NCI-H187 (cell line): ENCODE measurements at places on chromosomes 13 and 19.

DNA sequence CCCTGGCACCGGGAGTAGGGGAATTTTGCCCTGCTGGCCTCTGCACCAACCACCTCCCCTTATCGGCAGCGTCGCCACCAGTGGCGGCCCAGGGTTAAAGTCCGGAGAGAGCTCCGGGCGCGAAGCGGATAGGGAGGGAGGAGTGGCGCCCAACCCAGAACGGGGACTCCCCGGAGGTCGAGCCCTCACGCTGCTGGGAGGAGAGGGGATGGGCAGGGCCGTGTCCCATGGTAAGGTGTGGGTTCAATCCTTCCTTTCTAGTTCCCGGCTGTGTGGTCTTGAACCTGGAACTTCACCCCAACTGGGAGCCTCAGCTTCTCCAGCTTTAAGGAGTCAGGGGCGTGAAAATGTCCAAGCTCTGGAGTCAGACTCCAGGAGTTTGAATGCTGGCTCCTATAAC, 23.3 kb upstream of the BCL3 start:
- DNase-seq: no peak

DNA sequence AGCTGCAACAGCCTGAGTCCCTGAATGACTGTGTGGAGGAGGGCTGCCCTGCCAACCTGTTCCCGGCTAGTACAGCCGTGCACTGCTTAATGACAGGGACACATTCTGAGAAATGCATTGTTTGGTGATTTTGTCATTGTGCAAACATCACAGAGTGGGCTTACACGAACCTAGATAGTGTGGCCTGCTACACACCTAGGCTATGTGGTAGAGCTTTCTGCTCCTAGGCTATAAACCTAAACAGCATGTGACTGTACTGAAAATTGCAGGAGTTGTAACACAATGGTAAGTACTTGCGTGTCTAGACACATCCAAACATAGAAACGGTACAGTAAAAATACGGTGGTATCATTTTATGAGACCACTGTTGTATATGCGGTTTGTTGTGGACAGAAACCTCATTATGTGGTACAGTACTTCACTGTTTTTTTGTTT, 35.0 kb downstream of the VASP start:
- no peak for DNase-seq

DNA sequence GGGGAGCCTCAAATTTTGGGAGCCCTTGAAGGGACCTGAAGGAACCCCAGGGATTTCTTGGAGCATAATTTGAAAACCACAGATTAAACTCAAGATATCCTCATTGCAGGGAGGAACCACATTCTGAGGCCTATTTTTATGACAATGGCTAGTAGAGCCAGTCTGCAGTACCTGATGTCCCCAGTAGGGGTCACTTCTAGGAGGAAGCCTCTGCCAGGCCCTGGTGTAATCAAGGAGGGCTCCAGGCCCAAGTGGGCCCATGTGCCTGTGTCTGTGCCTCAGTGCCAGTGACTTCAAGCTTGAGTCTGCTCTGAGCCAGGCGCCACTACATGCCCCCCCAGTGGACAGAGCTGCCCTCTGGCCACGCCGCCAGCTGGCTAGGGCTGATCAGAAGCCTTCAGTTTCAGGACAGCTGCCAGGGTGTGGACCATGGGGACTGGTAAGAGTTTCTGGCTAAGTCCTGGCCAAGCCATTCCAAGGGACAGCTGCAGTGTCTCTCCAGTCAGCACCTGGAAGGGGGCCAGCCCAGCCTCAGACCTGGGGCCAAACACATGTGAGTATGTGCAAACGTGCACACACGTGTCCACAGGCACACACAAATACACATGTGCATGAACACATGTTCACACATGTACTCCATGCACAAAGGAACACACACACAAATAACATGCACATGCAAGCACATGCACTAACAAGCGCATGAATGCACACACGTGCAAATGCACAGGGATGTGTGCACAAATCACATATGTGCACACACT, 20.5 kb upstream of the SLC7A10 start:
- no peak for DNase-seq

DNA sequence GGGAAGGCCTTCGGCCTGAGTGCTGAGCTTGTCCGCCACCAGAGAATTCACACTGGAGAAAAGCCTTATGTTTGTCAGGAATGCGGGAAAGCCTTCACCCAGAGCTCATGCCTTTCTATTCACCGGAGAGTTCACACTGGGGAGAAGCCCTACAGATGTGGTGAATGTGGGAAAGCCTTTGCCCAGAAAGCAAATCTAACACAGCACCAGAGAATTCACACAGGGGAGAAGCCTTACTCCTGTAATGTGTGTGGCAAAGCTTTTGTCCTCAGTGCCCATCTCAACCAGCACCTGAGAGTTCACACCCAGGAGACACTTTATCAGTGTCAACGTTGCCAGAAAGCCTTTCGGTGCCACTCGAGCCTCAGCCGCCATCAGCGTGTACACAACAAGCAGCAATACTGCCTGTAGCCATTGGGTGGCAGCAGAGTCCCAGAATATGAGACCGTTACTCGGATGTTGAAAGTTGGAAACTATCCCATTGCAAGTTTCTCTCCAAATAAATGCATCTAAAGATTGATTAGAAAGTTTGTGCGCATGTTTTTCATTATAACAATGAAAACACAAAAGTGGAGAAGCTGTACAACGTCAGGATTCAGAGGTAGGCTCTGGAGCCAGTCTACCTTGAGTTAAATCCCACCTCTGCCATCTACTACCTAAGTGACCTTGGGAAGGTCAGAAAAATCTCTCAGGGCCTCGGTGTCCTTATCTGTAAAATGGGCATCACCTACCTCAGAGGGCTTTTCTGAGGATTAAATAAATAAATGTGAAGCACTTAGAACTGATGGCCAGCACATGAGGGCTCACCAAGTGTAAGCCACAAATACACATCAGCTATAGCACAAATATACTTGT, 21.1 kb downstream of the ZNF473 start:
- peak; percentile 19 for DNase-seq

- no peak for DNase-seq
These were observed 8.3 kb upstream of the SHISA7 start for GRCh38 chr19:55451163-55451964.

DNA sequence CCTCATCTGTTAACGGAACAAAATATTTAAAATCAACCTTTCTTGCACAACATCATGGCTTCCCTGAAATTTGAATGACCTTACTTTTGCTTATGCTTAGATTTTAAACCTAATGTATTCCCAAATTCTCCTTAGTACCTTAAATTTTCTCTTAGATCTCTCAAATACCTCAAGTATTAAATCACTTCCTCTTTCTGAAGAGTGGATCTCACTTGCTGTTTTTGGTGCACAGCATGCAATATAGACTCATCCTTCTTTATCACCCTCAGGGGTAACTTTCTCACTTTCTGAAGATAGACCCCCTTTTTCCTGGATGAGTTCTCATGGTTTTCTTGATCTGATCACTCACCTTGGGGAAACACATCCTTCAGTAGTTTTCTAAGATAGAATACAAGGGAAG, 871.7 kb downstream of the DACH1 start:
- no peak for DNase-seq

DNA sequence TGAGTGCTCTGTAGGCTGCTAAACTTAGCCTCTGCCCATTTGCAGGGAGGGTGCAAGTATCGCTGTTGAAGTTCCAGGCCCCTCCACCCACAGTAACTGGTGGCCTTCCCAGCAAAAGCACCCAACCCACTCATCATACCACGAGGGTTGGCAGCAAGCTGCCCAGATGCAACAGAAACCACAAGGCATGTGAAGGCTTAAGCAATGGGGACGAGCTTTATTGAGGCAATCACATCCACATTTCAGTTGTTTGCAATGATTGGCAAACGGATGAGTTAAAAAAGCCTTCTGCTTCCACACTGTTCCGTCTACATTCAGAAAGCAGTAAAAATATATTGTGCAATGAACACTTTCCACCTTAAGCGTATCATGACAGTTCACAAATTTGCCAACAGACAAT, 10.3 kb downstream of the GJB6 start:
- DNase-seq: no peak

DNA sequence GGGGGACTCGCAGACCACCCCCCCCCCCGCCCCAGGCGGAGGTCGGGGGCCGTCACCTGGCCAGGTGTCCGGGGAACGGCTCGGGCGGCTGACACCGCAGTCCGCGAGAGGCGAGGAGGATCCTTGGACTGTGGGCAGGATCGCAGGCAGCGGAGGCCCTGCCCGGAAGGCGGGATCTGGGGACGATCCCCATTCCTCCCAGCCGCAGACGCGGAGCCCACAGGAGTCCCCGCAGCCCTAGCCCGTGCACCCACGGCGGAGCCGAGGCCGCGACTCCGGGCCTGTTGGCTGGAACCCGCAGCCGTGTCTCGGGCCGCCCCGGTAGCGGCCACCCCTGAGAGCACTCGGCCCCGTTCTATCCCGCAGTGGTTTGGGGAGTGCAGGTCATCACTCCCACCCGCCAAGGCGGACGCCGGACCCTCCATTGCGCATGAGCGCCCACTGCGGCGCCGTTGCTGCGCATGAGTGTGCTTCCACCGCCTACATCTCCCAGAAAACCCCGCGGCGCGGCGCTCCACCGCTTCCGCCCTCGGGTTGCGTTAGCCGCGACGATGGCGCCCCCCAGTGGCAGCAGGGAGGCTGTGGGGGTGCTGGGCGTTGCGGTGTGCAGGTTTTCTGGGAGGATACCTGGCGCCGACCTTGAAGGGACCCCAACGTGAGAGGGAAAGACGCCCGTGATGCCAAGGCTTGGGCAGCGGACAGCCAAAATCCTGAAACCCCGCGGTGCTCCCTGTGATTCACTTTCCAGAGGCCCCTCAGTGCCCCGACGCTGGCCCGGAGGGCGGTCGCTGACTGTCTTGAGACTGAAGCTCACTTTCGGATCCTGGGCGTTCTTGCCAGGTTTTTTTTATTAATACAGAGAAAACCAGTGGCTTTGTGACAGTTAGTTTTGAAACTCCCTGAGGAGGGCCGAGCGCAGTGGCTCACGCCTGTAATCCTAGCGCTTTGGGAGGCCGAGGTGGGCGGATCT, 4.4 kb upstream of the ZNF329 start:
- DNase-seq: peak; percentile 88

- DNase-seq: no peak
These were observed 292.6 kb downstream of the TDRD3 start for GRCh38 chr13:60689571-60689970.

GRCh38 chr13:95317039-95317989, 16.1 kb upstream of the ABCC4 start:
- DNase-seq: no peak

GRCh38 chr19:1027650-1028061, 1.2 kb downstream of the CNN2 start:
- no peak for DNase-seq

- no peak for DNase-seq
These were observed 21.7 kb upstream of the MAB21L1 start for GRCh38 chr13:35498231-35498630.

- no peak for DNase-seq
These were observed 25.2 kb upstream of the F7 start for GRCh38 chr13:113080361-113080831.

GRCh38 chr13:67136157-67136556, 94.0 kb downstream of the PCDH9 start:
- peak; percentile 30 for DNase-seq

DNA sequence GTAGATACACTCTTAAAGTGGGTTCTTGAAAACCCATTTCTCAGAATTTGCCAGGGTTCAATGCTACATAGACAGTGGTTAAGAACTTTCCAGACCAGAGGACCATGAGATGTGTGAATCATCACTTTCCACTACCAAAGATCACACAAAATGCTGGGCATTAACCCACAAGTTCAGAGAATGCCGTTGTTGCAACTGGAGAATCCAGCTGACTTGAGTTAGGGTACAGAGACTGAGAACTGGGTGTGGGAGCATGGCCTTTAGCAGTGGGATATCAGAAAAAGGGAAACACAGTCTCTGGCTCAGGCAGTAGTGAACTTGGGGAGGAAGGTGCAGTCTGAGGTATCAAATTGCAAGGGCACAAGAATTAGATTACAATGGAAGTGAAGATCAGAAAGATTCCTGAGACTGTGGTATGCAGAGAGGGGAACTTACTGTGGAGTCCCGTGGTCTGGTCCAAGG, 51.5 kb upstream of the WDFY2 start:
- DNase-seq: no peak

- no peak for DNase-seq
These were observed 1.1 kb upstream of the ITM2B start for GRCh38 chr13:48231933-48232332.

GRCh38 chr19:12705169-12705568, 8.7 kb upstream of the FBXW9 start:
- no peak for DNase-seq

DNA sequence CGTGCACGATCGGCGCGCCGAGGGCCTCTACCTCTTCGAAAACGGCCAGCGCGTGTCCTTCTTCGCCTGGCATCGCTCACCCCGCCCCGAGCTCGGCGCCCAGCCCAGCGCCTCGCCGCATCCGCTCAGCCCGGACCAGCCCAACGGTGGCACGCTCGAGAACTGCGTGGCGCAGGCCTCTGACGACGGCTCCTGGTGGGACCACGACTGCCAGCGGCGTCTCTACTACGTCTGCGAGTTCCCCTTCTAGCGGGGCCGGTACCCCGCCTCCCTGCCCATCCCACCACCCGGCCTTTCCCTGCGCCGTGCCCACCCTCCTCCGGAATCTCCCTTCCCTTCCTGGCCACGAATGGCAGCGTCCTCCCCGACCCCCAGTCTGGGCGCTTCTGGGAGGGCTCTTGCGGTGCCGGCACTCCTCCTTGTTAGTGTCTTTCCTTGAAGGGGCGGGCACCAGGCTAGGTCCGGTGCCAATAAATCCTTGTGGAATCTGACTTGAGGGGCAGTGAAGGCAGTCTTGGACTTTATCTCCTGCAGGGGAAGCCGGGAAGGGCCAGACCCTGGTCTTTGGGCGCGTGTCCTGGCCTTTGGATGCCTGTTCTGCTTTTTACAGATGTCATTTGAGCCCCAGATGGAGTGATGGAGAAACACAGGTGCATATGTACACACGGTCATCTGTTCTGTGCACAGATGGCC, 2.2 kb downstream of the CLEC11A start:
- DNase-seq: no peak

- DNase-seq: no peak
These were observed 38.6 kb upstream of the ITM2B start for GRCh38 chr13:48194379-48194754.

DNA sequence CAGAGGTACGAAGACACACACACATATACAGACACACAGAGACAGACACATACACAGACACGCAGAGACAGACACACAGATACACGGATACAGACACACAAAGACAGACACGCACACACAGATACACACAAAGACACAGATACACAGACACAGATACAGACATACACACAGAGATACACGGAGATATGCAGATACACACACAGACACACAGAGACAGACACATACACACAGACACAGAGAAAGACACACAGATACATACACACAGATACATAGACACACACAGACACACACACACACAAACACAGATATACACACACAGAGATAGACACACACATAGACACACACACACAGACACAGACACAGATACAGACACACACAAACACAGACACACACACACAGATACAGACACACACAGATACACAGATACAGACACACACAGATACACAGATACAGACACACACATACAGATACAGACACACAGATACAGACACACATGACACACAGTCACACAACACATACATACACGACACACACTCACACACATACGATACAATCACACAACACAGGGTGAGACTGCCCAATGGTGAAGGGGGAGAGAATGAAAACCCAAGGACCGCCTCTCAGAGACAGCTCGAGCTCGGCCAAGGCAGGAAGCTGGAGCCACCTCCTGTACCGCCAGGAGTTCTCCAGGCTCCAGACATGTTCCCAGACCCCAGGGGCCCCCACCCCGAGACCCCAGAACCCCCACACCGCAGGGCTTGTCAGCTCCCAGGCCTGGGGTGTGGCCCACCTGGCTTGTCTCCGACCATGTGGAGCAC, 8.8 kb upstream of the CCER2 start:
- no peak for DNase-seq

GRCh38 chr13:96238861-96239260, 149.0 kb downstream of the HS6ST3 start:
- DNase-seq: no peak
